ENCODE measurements at places on chromosomes 3 and 15. TPM values are rescaled to one million over a fixed set of nuclear protein-coding genes. Genes with fewer than 3 reads are reported as not detected.

INKA1 gene
- 0.63 TPM for total RNA-seq

NLGN1 gene
- not detected for total RNA-seq

NDN gene
- 2.9 TPM for total RNA-seq

GABRR3 gene
- total RNA-seq = not detected

NUDT16 gene
- 32.9 TPM for total RNA-seq

GOLGA8K gene
- 0.40 TPM for total RNA-seq

PCOLCE2 gene
- total RNA-seq = 8.2 TPM

DLL4 gene
- 3.7 TPM for total RNA-seq

CRABP1 gene
- 0.40 TPM for total RNA-seq

APEH gene
- total RNA-seq = 74.4 TPM

XCR1 gene
- not detected for total RNA-seq

ESYT3 gene
- 0.20 TPM for total RNA-seq

WDR93 gene
- not detected for total RNA-seq

TRAT1 gene
- 0.13 TPM for total RNA-seq

GPD1L gene
- total RNA-seq = 2.4 TPM

SLC28A1 gene
- 64.6 TPM for total RNA-seq

SERPINI2 gene
- 0.15 TPM for total RNA-seq

TTC21A gene
- 2.3 TPM for total RNA-seq

ZIC1 gene
- 21.7 TPM for total RNA-seq

CPEB1 gene
- 0.23 TPM for total RNA-seq

CHRNA3 gene
- not detected for total RNA-seq

FOXB1 gene
- total RNA-seq = not detected

FLNB gene
- 52.8 TPM for total RNA-seq

POPDC2 gene
- 0.65 TPM for total RNA-seq

TYRO3 gene
- 1.5 TPM for total RNA-seq

COLQ gene
- 1.3 TPM for total RNA-seq

FBXO40 gene
- 0.03 TPM for total RNA-seq

LMLN gene
- total RNA-seq = 2.7 TPM

CBLB gene
- 9.5 TPM for total RNA-seq

RHO gene
- total RNA-seq = not detected

LRRIQ4 gene
- total RNA-seq = not detected

ANKUB1 gene
- not detected for total RNA-seq

TLR9 gene
- total RNA-seq = not detected

HDC gene
- total RNA-seq = 0.23 TPM

SLC15A2 gene
- 1.5 TPM for total RNA-seq

PATL2 gene
- total RNA-seq = 0.58 TPM

OR5K2 gene
- total RNA-seq = not detected

PLSCR2 gene
- not detected for total RNA-seq

MEX3B gene
- total RNA-seq = 0.43 TPM

ISLR gene
- total RNA-seq = 2.3 TPM

GOLGA6B gene
- total RNA-seq = 1.4 TPM

PLAAT1 gene
- total RNA-seq = not detected

MAP2K5 gene
- total RNA-seq = 9.9 TPM

EMC7 gene
- 38.1 TPM for total RNA-seq

NECTIN3 gene
- 25.2 TPM for total RNA-seq

CADPS gene
- total RNA-seq = 0.10 TPM

IL20RB gene
- 6.9 TPM for total RNA-seq

CPB1 gene
- 9.3 TPM for total RNA-seq

CASR gene
- 0.30 TPM for total RNA-seq

XIRP1 gene
- not detected for total RNA-seq

CFAP20DC gene
- total RNA-seq = 1.2 TPM
